NCI-H187 treated with DMSO at 0.1 percent for 48 hours (cell line): ENCODE measurements at places on chromosomes 2 and 18.

GRCh38 chr2:214203744-214204289, 207.0 kb upstream of the VWC2L start:
- DNase-seq: no peak

- no peak for DNase-seq
These were observed 84.1 kb downstream of the RBMS1 start for GRCh38 chr2:160409480-160409879.

- no peak for DNase-seq
These were observed 314.4 kb downstream of the ALK start for GRCh38 chr2:29607038-29607420.

DNA sequence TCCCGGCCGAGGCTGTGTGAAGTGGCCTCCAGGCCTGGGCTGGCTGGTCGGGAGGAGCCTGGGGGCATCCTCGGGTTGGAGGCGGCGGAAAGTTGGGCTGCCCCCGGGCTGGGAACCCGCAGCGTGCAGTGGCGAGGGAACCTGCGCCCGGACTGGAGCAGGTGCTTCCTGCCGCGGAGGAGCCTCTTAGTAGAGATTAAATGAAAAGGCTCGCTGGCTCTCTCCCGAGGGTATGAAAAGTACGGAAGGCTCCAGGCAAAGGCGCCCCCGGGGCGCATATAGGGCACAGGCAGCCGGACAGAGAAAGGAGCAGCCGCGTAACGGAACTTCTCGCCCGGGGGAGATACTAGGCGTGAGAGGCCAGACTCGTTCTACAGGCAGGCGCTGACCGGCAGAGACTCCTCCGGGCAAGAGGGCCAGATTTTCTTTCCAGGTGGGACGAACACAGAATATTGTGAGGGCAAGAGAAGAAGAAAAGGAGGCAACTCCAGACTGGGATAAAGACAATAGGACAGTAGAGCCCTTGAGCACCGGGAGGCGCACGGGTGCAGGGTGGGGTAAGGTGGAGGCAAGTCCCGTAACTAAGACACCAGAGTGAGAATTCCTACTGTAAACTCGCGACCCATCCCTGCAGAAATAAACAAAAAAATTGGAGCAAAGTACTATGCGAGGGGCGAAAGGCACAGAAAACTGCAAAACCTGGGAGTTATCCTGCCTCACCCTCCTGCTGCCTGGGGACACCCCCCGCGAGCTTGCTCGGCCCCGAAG, 816 bp downstream of the CDH2 start:
- no peak for DNase-seq

- no peak for DNase-seq
These were observed 36.4 kb upstream of the NT5DC4 start for GRCh38 chr2:112684415-112684775.

- DNase-seq: no peak
These were observed 224.1 kb upstream of the PXDN start for GRCh38 chr2:1968209-1968987.

DNA sequence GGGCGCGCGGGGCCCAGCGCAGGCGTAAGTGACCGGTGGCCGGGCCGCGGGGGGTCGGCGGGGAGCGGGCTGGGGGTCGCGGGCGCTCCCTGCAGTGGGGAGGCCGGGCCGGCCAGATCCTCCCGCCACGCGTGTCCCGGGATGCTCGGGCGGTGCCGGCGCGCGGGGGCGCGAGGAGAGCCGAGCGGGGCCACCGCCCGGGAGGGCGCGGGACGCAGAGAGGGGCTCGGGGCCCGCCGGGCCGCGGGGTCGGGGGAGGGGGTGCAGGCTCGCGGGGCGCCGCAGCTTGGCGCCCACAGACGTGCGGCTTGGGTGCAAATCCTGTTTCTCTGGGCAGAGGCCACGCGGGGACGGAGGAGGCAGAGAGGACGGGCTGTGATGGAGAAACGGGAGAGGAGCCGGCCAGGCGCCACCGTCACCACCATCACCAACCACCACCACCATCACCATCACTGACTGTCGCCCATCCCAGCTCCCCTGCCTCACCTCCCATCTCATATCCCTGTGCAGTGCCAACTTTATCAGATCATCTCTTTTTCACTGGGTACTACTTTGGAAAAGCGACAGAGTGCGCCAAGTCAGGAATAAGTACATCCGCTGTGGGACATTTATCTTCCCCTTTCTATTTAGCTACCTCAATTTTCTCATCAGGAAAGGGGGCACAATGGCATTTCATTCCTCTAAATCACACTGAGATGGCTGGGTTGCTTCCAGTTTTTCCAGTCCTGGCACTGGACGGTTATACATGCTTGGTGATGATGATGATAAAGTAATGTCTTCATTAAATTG, 97.2 kb upstream of the GPR45 start:
- DNase-seq: no peak

DNA sequence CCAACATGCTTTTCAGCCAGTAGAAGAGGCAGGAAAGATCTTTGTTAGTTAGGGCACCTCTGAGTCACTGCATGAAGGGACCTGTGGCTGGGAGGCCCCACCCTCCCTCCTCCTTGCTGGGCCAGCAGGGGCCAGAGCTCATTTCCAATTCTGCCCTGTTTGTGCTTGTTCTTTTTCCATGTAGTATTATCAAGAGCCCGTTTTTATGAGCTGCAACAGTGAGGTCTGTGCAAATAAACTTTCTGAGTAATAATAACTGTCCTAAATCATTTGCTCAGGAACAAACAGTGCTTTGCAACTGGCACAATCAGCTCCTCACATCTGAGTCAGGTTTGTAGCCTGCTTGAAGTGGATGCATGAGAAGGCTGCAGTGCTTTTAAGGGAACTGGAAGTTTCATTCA, 128.0 kb downstream of the ARL4C start:
- DNase-seq: no peak

GRCh38 chr2:157691695-157692094, 63.0 kb upstream of the ACVR1C start:
- no peak for DNase-seq

DNA sequence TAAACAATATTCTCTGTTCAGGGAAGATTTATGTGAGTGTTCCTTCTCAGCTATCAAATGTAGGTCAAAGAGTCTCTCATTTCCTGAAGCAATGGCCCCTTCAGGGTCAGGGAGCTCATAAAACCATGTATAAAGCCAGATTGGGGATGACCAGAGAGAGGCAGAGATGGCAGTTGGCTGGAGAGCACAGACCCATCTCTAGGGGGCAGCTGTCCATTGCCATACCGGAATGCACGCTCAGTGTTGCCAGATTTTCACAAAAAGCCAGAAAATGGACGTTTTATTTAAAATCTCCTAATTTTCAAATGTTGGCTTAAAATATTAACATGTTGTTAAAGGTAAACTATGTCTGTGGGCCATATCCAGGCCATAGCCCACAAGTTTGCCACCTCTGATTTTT, 1920.7 kb upstream of the CELF4 start:
- no peak for DNase-seq

DNA sequence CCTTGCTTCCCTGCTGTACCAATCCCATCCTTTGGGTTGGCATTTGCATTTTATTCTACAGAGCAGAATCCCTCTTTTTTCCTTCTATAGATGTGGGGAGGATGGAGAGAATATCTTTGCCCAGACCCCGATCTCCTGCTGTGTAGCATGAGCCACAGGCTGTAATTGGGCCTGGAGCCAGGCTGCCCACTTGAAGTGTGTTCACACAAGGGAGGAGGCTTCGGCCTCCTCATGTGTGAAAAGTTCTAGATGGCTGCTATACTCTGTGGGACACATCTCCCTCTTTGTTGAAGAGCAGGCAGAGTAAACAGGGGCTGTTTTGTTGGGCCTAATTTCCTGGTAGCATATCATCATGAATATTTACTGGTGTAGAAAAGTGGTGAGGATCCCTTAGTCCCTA, 126.3 kb downstream of the XRCC5 start:
- no peak for DNase-seq

- no peak for DNase-seq
These were observed 442.8 kb downstream of the ZNF516 start for GRCh38 chr18:76052227-76052595.

DNA sequence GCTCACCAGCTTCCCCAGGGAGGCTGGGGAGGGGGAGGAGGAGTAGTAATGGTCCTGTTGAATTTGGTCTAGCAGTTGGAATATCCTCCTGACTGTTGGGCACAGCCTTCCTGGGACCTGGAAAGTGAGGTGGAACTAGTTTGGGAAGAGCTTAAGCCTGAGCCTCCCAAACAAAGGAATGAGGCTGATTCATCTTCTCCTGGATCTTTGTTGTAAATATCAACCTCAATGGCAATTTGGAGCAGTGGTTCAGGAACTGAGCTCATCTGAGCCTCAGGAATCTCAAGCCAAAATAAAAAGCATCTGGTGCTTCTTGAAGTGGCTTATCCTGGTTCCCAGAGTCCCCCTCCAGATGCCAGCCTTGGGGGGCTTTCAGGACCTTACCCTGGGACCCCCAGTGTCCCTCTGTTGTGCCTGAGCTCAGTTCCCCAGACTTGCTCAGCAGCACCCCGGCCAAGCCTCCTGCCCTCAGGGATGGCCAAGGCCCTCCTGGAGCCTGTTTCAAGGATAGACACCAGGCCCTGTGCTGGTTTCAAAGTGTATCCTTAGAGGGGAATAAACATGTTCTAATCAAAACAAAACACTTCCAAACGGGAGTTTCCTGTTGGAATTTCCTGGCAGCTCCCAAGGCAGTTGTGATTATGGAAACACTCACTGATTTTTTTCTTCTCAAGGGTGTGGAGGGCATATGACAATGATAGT, 112.6 kb downstream of the DDX1 start:
- DNase-seq: no peak

DNA sequence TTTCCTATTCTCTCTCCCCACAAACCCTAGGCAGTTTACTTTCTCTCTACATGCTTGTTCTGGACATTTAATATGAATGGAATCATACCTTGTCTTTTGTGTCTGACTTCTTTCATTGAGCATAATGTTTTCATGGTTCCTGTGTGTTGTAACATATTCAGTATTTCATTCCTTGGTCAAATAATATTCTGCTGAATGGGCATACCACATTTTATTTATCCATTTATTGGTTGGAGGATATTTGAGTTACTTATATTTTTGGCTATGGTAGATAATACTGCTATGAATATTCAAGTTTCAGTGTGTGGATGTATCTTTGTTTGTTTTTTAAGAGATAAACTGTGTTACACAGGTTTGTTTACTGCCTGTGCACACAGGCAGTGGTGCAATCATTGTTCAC, 9.0 kb downstream of the TWSG1 start:
- no peak for DNase-seq

DNA sequence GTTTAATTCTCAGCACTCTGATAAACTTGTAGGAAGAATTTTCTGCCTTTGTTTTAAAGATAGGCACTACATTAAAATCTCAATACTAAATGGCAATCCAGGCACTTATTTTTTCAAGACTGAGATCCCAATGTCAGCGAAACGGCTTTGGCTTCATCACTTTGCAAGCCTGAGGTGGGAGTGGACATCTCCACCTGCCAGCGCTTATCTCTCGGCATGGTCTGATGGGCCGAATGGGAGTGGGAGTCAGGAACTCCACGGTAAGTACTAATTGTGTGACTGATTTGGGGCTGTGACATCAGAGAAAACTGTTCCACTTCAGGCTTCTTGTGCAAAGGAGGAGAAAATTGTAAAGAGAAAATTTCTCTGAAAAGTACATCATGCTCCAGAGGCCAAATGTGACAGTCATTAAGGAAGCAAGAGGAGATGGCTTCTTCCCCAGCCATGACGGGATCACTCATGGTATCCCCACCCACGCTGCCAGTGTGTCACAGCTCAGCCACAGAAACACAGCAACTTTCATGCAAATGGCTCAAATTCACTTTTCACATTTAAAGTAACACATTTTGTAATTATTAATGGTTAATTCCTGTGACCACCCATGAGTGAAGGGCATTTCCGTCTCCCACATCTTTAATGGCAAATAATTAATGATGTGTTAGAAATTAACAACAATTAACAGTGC, 385.5 kb upstream of the HNRNPA3 start:
- DNase-seq: no peak

- no peak for DNase-seq
These were observed 50.0 kb downstream of the HDHD2 start for GRCh38 chr18:47100212-47100831.

DNA sequence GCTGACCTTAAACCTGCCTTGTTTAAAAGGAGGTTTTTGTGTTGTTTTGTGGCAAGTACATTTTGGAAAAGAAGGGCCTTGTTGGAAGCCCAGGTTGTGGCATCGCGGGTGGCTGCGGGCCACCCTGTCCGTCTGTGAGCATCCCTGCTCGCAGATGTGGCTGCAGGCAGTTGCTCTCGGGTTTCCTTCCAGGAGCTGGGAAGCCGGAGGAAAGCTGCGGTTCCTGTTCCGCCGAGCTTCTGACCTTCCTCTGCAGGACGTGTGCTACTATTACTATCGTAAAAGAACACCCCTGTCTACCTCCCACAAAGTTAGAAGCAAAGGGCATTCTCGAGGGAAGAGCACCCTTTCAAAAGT, 766 bp downstream of the MFF start:
- DNase-seq: no peak

GRCh38 chr18:22169889-22170420, 566 bp downstream of the GATA6 start:
- no peak for DNase-seq

DNA sequence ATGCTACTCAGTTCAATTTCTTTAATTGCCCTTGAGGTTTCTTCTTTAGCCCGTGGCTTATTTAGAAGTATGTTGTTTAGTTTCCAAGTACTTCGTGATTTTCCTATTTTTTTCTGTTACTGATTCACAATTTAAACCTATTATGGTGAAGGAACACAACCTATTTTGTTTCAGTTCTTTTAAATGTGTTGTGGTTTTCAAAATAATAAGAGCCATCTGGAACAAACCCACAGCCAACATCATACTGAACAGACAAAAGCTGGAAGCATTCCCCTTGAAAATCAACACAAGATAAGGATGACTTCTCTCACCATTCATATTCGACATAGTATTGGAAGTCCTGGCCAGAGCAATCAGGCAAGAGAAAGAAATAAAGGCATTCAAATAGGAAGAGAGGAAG, 155.2 kb downstream of the GALNT1 start:
- no peak for DNase-seq

DNA sequence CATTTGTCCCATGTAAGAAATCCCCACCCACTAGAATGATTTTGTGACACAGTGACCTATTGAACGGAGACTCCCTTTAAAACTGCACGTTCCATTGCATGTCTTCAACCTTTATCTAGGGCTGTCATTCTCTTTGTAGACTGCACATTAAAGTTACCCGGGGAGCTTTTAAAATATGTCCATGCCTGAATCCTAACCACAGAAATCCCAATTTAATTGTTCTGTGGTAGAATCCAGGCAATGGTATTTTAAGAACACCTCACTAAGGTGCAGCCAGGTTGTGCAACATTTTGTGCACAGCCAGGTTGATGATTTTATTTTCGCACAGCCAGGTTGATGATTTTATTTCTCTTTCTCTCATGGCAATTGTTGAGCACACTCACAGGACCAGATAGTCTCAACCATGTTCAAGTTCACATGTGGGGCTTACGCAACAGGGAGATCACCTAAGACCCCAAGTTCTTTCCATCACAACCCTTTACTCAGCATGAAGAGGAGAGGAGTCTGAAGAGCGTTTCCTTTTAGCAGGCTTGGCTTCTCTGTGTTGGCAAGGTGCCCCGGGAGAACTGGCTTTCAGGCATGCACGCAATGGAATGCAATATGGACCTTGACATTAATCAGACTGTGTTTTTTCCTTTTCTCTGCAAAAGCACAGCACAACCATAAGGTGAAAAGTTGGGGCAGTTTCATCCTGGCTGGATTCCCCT, 467.3 kb upstream of the ETAA1 start:
- DNase-seq: no peak

GRCh38 chr2:226622484-226622883, 177.1 kb downstream of the IRS1 start:
- no peak for DNase-seq
